NCI-H1092 treated with DMSO at 0.1 percent for 48 hours (cell line): ENCODE measurements at places on chromosomes 5 and 9.

DNA sequence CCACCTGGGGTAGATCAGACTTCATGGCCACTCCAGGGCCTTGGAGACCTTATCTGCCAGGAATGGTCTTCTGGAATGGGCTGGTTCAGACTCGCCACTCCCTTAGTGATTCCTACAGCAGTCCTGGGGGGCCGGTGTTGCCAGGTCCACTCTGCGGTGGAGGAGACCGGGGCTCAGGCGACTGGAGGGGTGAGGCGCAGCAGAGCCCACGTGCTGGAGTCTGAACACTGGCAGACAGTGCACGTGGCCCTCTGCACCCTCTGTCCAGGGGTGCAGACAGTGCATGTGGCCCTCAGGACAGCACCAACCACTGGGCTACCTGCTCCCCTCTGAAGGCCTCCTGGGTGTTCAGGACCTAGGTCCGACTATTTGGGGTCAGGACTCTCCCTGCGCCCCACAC, 94.8 kb upstream of the PHYKPL start:
- DNase-seq, result no peak

DNA sequence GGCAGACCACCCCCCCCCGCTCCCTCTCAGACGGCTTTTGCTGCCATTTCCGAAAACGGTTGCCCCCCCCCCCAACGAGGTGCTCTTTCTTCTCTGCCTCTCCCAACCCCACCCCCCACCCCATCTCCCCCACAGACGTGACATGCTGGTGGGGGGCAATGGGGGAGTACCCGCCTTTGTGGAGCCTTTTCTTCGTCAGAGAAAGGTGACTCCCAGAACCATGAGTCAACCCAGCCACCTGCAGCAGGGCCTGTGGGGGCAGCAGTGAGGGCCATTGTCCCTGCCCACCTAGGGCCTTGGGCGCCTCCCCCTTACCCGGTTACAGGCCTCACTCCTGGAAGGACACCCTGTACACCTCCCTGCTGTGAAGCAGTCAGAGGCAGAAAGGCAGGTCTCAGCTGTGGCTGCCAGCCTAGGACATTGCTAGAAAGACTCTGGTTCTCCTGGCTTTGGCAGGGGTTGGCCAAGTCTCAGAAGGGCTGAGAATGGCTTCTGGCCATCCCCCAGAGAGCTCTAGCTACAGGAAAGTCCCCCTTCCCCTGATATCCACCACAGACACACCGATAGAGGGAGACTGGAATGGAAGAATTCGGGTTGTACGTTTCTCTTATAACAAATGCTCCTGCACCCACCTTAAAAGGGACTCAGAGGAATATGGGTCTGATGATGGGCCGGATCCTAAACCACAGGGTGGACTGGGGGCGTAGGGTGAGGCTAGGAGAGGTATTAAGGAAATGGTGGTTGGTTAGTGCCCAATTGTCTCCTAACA, 2.2 kb downstream of the DNAJB5 start:
- DNase-seq, result no peak

DNA sequence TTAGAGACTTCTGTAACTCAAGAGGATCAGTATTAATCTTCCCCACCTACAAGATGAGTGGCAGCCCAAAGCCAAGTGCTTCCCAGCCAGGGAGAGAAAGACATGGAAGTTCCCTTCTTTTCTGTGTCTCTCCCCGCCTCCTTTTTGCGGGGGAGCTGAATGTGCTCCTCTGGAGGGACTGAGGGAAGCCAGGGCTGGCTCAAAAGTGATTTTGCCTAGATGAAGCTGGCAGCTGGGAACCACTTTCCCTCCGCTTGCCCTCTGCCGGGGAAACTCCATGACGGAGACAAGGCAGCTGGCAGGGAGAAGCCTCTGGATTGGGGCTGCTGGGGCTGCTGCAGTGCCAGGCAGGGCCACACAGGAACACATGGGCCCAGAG, 24.4 kb downstream of the EGR1 start:
- DNase-seq, result no peak

DNA sequence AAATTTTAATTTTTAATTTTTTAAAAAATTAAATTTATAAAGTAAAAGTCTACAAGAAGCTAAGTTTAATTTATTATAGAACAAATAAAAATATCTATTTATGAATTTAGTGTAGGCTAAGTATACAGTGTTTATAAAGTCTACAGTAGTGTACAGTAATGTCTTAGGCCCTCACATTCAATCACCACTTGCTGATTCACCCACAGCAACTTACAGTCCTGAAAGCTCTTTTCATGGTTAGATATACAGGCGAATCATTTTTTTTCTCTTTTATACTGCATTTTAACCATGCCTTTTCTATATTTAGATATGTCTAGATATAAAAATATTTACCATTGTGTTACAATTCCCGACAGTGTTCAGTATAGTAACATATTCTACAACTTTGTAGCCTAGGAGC, 55.9 kb downstream of the PCSK1 start:
- no peak for DNase-seq
